ENCODE measurements at places on chromosomes 6 and 20. TPM values are rescaled to one million over a fixed set of nuclear protein-coding genes. Genes with fewer than 3 reads are reported as not detected.

DNA sequence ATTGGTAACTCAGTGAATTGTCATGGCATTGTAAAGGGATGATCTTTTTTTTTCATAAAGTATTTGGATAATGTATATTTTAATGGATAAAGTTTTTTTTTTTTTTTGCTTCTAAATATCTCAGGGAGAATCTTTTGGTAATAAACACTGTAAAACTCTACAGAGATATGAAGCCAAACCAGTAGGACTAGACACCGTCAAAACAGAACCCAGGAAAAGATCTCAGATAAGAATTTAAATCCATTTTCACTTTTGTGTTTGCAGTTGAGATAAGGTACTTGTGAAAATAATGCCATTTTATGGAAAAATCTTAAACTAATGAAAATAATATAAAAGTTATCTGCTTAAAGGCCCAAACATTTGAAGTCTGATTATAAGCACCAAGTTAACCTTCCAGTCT, 27.0 kb downstream of the FAM83B start:
- DNase-seq = peak; percentile 17

DNA sequence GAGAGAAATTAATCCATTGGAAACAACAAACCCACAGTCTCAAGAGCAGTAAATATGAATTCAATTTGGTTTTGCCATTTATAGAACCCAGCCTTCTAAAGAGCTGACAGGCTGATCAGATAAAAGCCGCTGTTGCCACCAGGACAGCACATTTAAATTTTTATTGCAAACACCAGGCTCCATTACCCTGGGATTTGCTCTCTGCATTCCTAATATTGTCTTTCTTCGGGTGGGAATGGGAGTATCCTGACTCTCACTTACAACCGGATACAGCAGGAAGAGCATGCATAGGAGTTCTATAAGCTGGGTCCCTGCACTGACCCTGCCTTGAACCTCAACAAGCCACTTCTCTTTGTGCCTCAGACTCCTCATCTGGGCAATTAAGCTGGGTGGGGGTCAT, 142.9 kb downstream of the LRFN2 start:
- DNase-seq = no peak

DNA sequence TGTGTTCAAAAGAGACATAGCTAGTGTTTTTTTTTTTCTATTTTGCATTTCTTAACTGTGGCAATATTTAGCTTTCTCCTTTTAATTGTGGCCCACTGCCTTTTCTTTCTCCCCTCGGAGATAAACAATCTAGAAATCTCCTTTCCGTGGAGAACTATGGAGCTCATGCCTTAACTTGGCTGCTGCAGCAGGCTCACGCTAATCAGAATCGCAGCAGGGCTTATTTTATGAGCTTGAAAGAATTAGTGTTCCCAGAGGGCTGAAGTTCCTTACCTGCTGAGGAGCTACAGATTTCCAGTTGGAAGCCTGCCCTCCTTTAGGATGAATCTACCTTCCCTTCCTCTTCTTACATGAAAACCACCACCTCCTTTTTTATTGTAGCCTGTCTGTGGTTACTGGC, 35.6 kb downstream of the CTNNBL1 start:
- DNase-seq = no peak

- no peak for DNase-seq
These were observed 463.0 kb upstream of the AGPAT4 start for GRCh38 chr6:161736781-161737292.

- no peak for DNase-seq
These were observed 47.6 kb downstream of the MRAP2 start for GRCh38 chr6:84081222-84081621.

DNA sequence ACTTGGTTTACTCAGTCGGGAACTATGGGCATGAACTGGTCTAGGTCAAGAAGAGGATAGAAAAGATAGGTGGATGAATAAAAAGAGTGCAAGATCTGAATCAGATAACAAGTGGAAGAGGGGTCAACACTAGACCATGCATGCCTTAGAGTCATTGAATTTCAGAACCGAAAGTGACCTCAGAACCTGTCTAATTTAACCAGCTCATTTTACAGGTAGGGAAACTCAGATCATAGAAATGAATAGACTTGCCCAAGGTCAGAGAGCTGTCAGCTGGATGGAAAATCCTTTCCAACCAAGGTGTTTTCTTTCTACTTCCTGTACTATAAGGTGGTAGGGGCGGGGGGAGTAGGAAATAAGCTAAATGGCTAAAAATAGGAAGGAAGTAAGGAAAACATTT, 121.4 kb upstream of the ADGRF1 start:
- DNase-seq = no peak

GRCh38 chr6:161066511-161066910, 74.9 kb downstream of the MAP3K4 start:
- DNase-seq = no peak

- peak; percentile 75 for DNase-seq
These were observed 146.9 kb downstream of the MACROD2 start for GRCh38 chr20:14142171-14142570.

GRCh38 chr6:193773-194310, 98.4 kb upstream of the DUSP22 start:
- DNase-seq = no peak

DNA sequence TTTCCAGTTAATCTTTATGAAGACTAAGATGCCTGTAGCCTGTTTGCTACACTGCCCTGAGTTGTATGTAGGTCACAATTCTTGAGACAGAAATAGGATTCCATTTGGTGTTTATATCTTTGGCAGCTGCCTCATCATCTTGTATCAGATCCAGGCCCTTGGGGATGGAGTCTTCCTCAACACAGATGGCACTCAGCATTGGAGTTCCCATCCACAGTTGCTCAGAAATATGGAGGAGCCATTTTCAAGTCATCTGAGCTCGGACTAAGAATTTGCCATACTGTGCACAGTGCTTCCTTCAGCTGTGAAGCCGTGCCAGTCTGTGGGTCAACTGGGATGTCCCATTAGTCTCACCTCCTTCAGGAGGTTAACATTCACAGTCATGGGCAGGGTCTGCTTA, 156.6 kb downstream of the ZDHHC14 start:
- DNase-seq = no peak

- DNase-seq = no peak
These were observed 640 bp downstream of the NFS1 start for GRCh38 chr20:35698298-35699126.

- peak; percentile 90 for DNase-seq
These were observed 2.0 kb upstream of the KCNB1 start for GRCh38 chr20:49484180-49485140.

- DNase-seq = no peak
These were observed 4.5 kb downstream of the LY6G5C start for GRCh38 chr6:31676322-31676903.

DNA sequence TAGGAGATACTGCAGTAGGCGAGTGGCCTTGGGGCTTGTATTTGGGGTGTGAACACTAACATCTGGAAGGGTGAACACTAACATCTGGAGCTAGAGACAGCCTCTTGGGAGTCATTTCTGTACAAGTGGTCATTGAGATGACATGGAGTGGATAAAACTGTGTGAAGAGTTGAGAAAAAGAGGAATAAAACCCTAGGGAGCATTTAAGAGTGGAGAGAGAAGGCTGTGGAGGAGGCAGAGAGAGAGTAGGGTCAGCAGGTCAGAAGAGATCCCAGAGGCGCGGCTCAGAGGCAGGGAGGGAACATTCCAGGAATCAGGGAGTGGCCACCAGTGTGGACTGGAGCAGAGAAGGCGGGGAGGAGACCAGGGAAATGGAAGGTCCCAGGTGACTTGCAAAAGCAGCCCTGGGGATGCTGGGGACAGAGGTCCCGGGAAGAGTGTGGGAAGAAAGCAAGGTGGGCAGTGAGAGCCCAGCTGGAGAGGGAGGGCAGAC, 202.0 kb upstream of the RNF24 start:
- peak; percentile 56 for DNase-seq

GRCh38 chr6:166625356-166625755, 1.7 kb downstream of the RPS6KA2 start:
- peak; percentile 12 for DNase-seq

The HLA-DRB5 gene
- not detected for total RNA-seq

The UBE2C gene
- 304 TPM for total RNA-seq

The RWDD2A gene
- 0.63 TPM for total RNA-seq

The PPARD gene
- total RNA-seq = 26.2 TPM

The TMEM74B gene
- 18.4 TPM for total RNA-seq

The C20orf202 gene
- total RNA-seq = not detected
